Progenitor cell of endocrine pancreas (in vitro differentiated cells): ENCODE measurements at places on chromosomes 7 and 10. TPM values are rescaled to one million over a fixed set of nuclear protein-coding genes. Genes with fewer than 3 reads are reported as not detected.
A peak's percentile ranks its signal among the peaks of the same experiment; 100 is the strongest.

DNA sequence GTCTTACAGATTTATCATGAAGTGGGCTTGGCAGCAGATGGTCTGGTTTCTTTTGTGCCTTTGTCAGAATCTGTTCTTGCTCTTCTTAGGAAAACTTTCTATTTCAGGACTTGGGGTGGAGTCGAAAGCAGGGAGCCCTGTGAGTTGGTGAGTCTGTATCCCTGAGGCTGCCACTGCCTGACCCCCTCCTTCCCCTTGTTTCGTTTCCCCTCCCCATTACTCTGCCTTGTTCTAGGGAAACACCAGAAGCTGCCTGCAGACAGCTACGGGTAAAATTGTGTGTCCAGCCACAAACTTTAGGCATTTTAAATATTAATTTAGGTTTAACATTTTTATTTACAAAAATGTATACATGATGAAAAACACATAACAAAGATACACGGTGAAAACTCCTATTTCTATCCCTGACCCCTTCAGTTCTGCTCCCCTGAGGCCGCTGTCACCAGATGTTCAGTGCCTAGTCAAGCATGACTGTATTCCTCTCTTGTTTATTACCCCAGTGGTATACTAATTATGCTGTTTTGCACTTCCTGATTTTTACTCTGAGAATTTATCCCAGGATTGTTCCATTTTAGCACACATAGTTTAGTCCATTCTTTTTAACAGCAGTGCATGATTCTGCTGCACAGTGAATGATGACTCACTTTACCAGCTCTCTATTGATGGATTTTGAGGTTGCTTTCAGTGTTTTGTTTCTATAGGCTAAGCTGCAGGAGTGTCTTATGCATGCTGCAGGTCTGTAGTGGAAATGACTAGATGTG, 9.1 kb downstream of the TSPAN14 start:
- H3K27ac ChIP-seq, result peak overlapping the region; percentile 97
- no peaks in the 10 kb centered on the region for H3K27me3 ChIP-seq
- H3K36me3 ChIP-seq, result peaks cover 2% of the 10 kb centered on the region
- no peak for DNase-seq
- H3K4me3 ChIP-seq, result peak overlapping the region; percentile 1

- H3K36me3 ChIP-seq, result no peaks in the 10 kb centered on the region
- H3K27me3 ChIP-seq, result peaks cover 12% of the 10 kb centered on the region
- peak overlapping the region; percentile 89 for H3K27ac ChIP-seq
- peak; percentile 29 for DNase-seq
Observed at GRCh38 chr10:88934900-88935672, 17.5 kb downstream of the ACTA2 start.

The MMD2 gene
- not detected in 2 replicates for total RNA-seq

GRCh38 chr10:74293686-74294371, 142.8 kb downstream of the ADK start:
- no peak overlapping the region for H3K27ac ChIP-seq
- no peaks in the 10 kb centered on the region for H3K27me3 ChIP-seq
- no peak overlapping the region for H3K4me3 ChIP-seq
- peaks cover 2% of the 10 kb centered on the region for H3K36me3 ChIP-seq

The TLX1 gene
- not detected in 2 replicates for total RNA-seq

DNA sequence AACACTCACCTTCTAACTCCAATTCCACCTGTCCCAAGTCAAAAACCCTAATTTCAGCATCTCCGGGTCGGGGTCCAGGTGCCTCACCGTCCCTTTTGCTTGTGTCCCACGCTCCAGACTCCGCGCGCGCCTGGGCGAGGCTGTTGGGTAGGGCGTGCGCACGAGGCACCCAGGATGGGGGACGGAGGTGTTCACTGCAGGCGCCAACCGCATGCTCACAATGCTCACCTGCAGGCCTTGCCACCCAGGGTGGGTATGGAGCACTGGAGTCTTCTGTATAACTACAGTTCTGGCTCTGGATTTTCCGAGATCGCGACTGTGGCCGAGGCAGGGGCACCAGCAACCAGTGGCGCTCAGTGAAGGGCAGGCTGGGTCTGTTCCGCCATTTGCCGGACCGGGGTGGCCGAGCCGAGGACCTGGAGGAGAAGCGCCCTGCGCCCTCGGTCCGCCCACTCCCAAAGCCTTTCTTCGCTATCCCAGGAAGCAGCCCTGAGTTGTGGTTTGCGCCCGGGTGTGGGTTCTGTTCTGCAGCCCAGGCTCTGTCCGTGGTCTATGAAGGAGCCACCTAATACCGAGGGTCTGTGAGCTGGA, 8.7 kb downstream of the FAM200A start:
- no peaks in the 10 kb centered on the region for H3K27me3 ChIP-seq
- no peak overlapping the region for H3K4me3 ChIP-seq
- no peak overlapping the region for H3K27ac ChIP-seq

- no peaks in the 10 kb centered on the region for H3K27me3 ChIP-seq
- no peak overlapping the region for H3K27ac ChIP-seq
- no peak overlapping the region for H3K4me3 ChIP-seq
- peaks cover 37% of the 10 kb centered on the region for H3K4me1 ChIP-seq
- peaks cover 23% of the 10 kb centered on the region for H3K36me3 ChIP-seq
Observed at GRCh38 chr10:11560076-11560709, 51.3 kb downstream of the USP6NL start.

- no peak for DNase-seq
- no peak overlapping the region for H3K27ac ChIP-seq
- H3K36me3 ChIP-seq, result no peaks in the 10 kb centered on the region
- H3K4me1 ChIP-seq, result no peaks in the 10 kb centered on the region
Observed at GRCh38 chr7:156903232-156903909, 10.4 kb upstream of the LMBR1 start.

GRCh38 chr7:93185303-93186027, 37.3 kb upstream of the SAMD9L start:
- no peaks in the 10 kb centered on the region for H3K4me1 ChIP-seq
- H3K27me3 ChIP-seq, result peaks cover 43% of the 10 kb centered on the region
- no peak overlapping the region for H3K27ac ChIP-seq
- H3K4me3 ChIP-seq, result no peak overlapping the region

GRCh38 chr7:131067220-131067619, 260.5 kb upstream of the MKLN1 start:
- no peak overlapping the region for H3K27ac ChIP-seq
- no peaks in the 10 kb centered on the region for H3K36me3 ChIP-seq
- no peak for DNase-seq
- peaks cover 4% of the 10 kb centered on the region for H3K4me1 ChIP-seq
- no peaks in the 10 kb centered on the region for H3K27me3 ChIP-seq

The PNLIPRP2 gene
- not detected in 2 replicates for total RNA-seq

GRCh38 chr10:805620-806305, 116.3 kb upstream of the DIP2C start:
- peak overlapping the region; percentile 54 for H3K27ac ChIP-seq
- no peaks in the 10 kb centered on the region for H3K27me3 ChIP-seq
- H3K4me3 ChIP-seq, result no peak overlapping the region
- peaks cover 26% of the 10 kb centered on the region for H3K36me3 ChIP-seq
- H3K4me1 ChIP-seq, result no peaks in the 10 kb centered on the region

- peaks cover 6% of the 10 kb centered on the region for H3K27me3 ChIP-seq
- H3K27ac ChIP-seq, result no peak overlapping the region
- H3K4me1 ChIP-seq, result peaks cover 19% of the 10 kb centered on the region
- DNase-seq, result no peak
Observed at GRCh38 chr10:78523453-78523852, 489.8 kb downstream of the RPS24 start.

DNA sequence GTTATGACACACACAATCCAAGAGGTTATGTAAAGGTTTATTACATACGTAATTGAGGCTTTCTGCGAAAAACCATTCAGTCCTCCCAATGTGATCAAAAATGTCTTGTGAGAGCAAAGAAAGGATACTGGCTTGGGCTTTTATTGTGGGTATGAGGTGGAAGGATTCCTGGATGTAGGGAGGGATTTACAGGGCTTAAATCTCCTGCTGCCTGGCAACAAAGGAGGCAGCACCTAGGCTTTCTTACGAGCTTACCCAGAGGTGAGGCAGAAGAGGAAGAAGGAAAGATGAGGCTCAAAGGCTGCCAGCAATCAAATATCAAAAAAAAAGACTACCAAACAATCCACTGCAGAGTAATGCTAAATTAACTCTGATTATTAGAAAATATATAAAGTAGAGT, 1149.5 kb upstream of the POT1 start:
- no peak overlapping the region for H3K27ac ChIP-seq
- H3K36me3 ChIP-seq, result no peaks in the 10 kb centered on the region
- DNase-seq, result no peak
- no peaks in the 10 kb centered on the region for H3K27me3 ChIP-seq
- no peak overlapping the region for H3K4me3 ChIP-seq
- H3K4me1 ChIP-seq, result no peaks in the 10 kb centered on the region

DNA sequence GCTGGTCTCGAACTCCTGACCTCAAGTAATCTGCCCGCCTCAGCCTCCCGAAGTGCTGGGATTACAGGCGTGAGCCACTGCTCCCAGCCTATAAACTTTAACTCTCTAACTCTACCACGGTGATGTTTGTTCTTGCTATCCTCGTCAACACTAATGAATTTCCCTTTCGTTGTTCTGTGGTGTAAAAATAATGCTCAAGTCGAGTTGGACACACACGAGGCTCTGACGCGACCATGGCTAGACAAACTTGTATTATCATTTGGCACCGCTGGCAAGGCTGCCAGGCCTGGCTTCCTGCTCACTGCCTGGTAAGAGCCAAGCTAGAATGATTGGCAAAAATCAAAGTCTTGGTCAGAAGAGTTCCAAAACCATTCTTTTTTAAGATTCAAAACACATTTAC, 167.0 kb upstream of the KLF6 start:
- no peaks in the 10 kb centered on the region for H3K36me3 ChIP-seq
- H3K27me3 ChIP-seq, result peaks cover 3% of the 10 kb centered on the region
- H3K27ac ChIP-seq, result no peak overlapping the region
- H3K4me3 ChIP-seq, result no peak overlapping the region
- peaks cover 9% of the 10 kb centered on the region for H3K4me1 ChIP-seq
